Renal cortex interstitium (tissue), 15 donors: ENCODE measurements at places on chromosomes 6 and 20. TPM values are rescaled to one million over a fixed set of nuclear protein-coding genes. Genes with fewer than 3 reads are reported as not detected.

The VPS52 gene
- 99.3 TPM for polyA plus RNA-seq

The HDAC2 gene
- polyA plus RNA-seq: 227 TPM

The NDUFAF4 gene
- 34.6 TPM for polyA plus RNA-seq

The PLTP gene
- polyA plus RNA-seq: 141 TPM

The VPS16 gene
- 35.0 TPM for polyA plus RNA-seq

The SIRPB2 gene
- 0.83 TPM for polyA plus RNA-seq

The LAMP5 gene
- 7.2 TPM for polyA plus RNA-seq

The GGTLC1 gene
- polyA plus RNA-seq: 0.14 TPM

The TMEM74B gene
- 3.4 TPM for polyA plus RNA-seq

GRCh38 chr6:162538643-162539064 is 188.9 kb downstream of the PRKN start:
- no peak for DNase-seq

- DNase-seq: no peak
Measured at GRCh38 chr6:24931718-24932691, 3.8 kb downstream of the RIPOR2 start.

DNA sequence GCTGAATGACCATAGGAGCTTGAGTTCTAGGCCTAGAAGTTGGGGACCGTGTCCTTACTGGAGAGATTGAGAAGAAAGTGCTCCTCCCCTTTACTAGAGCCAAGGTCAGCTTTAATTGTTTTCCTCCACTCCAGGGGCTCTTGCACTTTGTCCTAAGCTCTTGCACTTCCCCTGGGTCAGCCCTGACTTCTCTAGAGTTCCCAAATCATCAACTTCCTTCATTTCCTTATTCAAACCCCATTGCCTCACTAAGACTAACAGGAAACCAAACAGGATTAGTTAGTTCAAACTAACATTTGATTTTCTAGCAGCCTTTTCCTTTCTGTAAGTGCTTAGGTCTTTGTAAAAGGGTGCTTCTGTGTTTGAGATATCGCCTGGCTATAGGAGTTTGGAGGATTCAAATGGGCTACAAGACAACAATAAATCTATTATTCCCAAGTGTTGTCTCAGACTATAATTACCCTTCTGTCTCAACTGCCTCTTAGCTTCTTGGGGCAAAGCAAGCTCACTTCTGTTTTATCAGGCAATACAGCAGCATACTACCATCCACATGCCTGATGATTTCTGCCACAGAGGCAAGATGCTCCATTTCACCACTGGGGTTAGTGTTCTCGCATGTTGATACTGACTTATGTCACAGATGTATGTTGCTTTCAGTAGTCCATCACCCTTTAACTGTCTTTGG is 12.8 kb upstream of the DTNBP1 start:
- no peak for DNase-seq

DNA sequence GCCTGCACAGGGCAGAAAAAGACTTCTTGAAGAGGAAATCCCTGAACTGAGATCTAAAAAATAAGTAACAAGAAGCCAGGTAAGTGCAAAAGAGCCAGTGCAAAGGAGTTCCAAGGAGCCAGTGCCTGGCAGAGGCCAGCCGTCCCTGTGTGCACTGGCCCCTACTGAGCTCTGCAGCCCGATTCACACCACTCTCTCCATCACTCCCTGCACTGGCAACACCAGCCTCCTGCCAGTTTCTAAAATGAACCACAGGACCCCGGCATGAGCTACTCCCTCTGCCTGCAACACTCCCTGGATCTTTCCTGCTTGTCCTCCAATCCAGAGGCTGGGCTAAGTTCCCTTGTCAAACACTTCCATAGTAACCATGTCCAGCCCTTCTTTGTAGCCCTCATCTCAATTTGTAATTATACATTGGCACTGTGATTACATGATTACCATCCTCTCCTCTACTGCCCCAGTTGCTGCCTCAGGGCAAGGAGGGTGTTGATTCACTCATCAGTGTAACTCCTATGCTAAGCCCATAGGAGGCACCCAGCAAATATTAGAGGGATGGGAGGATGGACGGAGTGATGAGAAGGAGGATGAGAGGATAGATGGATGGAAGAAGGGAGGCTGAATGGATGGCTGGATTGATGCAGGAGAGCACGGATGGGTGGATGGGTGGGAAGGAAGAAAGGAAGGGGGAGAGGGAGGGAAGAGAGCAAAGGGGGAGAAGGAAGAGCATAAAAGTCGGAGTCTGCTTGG is 49.3 kb downstream of the SIRPA start:
- DNase-seq: no peak

GRCh38 chr6:84770521-84770920 is 6.1 kb upstream of the TBX18 start:
- DNase-seq: no peak

DNA sequence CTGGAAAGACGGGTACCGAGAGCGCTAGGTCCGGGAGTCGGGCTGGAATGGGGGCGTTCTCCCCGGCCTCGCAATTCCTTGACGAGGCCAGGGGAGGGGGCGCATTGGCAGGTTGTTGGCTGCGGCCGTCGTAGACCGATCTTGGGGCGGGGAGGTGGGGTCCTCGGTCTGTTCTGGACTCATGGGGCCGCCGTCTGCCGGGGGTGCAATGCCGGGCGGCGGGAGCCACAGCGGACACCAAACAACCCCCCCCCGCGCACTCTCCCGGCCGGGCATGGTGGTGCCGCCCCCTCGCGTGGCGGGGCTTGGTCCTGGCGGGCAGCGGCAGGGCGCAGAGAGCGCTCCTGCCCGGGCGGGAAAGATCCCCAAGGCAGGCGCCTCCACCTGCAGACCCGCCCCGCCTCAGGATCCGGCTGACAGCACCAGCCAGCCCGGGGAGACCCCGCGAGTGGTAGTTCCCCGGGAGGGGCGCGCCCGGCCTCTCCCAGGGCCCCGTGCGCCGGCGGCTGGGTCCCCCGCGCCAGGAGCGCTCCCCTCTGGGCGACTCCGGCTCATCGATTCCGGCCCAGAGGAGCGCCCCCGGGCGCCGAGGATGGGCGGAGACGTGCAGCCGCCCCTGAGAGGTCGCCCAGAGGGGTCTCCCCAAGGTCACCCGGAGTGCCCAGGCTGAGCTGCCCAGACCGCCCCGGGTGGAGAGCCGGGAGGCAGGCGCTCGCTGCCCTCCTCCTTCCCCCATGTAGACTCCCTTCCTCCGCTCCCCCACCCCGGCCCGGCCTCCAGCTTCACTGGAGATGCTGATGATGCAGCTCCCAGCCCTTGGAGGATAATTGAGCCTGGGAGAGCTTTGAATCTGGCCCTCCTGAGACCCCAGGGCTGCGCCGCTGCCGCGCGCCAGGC is 709 bp downstream of the PPP1R16B start:
- DNase-seq: no peak

GRCh38 chr6:16728513-16729182 is 32.6 kb downstream of the ATXN1 start:
- no peak for DNase-seq

- no peak for DNase-seq
Measured at GRCh38 chr6:101716810-101717209, 323.3 kb downstream of the GRIK2 start.

DNA sequence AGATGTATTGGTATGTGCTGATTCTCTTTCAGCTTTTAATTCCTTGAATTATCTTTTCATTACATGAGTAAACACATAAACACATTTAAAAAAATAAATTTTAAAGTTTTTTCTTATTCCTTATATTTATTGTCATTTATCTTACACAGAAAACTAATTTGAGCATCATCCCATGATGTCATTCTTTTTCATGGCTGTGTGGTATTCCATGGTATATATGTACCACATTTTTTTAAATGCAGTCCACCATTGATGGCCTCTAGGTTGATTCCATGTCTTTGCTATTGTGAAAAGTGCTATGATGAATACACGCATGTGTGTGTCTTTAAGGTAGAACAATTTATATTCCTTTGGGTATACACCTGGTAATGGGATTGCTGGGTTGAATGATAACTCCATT is 33.3 kb downstream of the OTOR start:
- no peak for DNase-seq

DNA sequence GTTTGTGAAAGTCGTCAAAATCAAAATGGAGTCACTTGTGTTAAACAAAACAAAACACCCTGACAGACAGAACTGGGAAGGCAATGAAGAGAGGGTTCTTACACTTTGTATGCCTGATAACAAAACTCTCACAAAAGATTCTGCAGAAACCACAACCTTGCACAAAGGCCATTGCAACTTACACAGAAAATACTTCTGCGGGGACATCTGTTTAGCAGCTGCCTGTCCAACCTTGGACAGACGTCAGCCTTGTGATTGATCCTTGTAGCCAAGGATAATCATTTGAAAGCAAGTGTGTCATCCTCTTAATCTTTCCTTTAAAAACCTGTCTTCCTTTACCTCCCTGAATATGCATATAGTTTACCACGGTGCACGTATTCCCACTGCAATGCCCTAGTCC is 17.0 kb upstream of the SLC22A3 start:
- no peak for DNase-seq

GRCh38 chr6:122035173-122035572 is 364.3 kb upstream of the HSF2 start:
- no peak for DNase-seq

GRCh38 chr6:144879436-144879835 is 594.3 kb downstream of the UTRN start:
- no peak for DNase-seq

DNA sequence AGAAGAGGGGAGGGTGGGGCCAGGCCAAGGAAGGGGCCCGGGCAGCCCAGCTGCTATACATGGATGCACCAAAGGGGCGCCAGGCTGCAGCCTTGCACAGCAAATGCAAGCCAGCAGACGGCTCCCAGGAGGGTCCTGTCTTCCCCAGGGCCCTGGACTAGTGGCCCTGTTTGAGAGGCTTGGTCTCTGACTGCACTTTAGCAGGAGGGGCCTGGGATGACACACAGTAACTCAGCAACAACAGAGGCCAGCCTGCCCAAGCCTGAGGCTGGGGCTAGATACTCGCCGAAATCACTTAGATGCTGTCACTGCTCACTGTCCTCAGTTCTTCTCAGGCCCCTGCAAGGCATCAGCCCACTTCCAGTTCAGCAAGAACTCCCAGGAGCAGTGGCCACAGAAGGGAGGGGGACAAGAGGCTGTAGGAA is 73.5 kb downstream of the TRAM2 start:
- no peak for DNase-seq

- DNase-seq: no peak
Measured at GRCh38 chr6:162173466-162173865, 554.1 kb downstream of the PRKN start.

DNA sequence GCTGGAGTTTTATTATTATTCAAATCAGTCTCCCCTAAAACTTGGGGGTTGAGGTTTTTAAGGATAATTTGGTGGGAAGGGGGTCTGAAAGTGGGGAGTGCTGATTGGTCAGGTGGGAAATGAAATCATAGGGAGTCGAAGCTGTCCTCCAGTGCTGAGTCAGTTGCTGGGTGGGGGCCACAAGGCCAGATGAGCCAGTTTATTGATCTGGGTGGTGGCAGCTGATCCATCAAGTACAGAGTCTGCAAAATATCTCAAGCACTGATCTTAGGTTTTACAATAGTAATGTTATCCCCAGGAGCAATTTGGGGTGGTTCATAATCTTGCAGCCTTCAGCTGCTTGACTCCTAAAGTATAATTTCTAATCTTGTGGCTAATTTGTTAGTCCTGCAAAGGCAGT is 146.0 kb upstream of the SPACA1 start:
- no peak for DNase-seq

DNA sequence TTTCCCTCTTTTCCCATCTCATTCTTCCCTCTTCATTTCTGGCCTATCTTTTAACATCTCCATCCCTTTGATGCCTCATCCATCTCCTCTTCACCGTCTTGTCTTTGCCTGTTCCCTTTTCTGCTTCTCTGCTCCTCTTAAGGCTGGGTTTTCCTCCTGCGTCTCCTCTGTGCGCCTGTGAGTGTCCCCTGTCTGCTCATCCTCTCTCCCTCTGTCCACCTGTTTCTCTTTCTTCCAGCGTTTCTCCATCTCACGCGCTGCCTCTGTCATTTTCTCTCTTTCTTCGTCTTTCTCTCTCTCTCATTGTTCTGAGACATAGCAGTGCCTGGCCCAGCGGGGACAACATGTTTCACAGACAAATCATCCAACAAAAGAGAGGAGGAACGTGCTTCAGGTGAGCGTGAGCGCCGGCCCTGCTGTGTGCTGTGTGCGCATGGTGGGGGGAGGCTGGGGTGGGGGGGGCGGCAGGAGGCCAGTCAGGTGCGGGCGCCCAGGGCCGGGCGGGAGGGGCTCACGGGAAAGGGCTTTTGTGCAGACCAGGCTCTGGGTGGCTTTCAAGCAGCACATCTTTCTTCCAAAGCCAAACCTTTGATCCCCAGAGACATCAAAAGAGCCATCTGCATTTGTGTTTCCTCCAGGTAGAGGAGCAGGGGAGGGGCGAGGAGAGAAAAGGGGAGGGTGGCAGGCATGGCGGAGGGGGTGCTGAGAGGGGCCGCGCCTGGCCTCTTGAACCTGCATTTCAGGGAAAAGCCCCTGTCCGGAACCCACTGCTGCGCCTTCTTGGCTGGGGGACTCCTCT is 121.3 kb downstream of the VEGFA start:
- no peak for DNase-seq

GRCh38 chr6:140046016-140046632 is 671.7 kb upstream of the CITED2 start:
- DNase-seq: no peak

GRCh38 chr6:19465256-19465655 is 371.9 kb upstream of the ID4 start:
- peak; percentile 44 for DNase-seq

- no peak for DNase-seq
Measured at GRCh38 chr6:146968041-146968760, 236.0 kb upstream of the STXBP5 start.

DNA sequence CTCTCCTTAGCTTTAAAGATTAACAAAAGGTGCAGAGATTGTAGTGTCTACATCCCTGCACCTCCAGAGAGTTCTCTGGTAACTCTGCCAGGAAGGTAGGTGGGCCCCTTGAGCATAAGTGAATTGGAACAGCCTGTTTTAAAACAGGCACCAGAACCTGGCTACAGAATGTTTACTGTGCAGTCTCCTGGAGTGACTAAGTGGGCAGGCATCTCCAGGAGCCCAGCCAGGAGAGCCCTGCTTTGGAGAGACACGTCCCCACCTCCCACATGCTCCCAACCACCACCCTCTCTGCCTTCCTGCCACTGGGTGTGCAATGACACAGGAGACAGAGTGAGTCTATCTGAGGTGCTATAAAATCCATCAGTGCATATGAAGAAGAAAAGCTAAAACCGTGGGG is 110.3 kb upstream of the EYA4 start:
- DNase-seq: no peak

- DNase-seq: no peak
Measured at GRCh38 chr6:6495851-6496250, 92.7 kb upstream of the LY86 start.

DNA sequence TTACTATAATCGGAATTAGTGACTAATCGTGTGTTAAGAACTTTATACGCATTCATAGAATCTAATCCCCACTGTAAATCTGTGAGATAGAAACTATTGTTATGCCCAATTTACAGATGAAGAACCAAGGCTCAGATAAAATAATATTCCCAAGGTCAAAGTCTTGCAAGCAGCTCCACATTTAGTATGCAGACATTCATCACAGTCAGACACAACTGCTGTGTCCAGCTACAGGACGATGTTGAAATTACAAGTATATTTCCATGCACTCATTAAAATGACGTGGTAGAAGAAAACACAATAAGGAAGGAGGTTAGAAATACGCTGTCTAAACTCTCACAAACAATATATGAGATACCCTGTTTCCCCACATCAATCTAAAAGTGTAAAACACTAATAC is 82.5 kb downstream of the PREX1 start:
- DNase-seq: no peak
